ENCODE measurements at places on chromosomes 5 and 9. TPM values are rescaled to one million over a fixed set of nuclear protein-coding genes. Genes with fewer than 3 reads are reported as not detected.

- no peak for ATAC-seq
Measured at GRCh38 chr5:67308988-67309688, 112.5 kb upstream of the CD180 start.

- ATAC-seq: peak; percentile 60
Measured at GRCh38 chr9:86341007-86341491, 13.2 kb downstream of the TUT7 start.

- no peak for ATAC-seq
Measured at GRCh38 chr9:79604921-79605562, 33.3 kb downstream of the TLE4 start.

GRCh38 chr9:114574438-114574837, 13.1 kb upstream of the ATP6V1G1 start:
- ATAC-seq: no peak

GRCh38 chr5:69129413-69129812, 35.6 kb downstream of the SLC30A5 start:
- no peak for ATAC-seq

GRCh38 chr5:127040796-127041520, 10.6 kb upstream of the MARCHF3 start:
- no peak for ATAC-seq

GRCh38 chr9:98323051-98323830, 67.8 kb upstream of the TBC1D2 start:
- ATAC-seq: no peak

DNA sequence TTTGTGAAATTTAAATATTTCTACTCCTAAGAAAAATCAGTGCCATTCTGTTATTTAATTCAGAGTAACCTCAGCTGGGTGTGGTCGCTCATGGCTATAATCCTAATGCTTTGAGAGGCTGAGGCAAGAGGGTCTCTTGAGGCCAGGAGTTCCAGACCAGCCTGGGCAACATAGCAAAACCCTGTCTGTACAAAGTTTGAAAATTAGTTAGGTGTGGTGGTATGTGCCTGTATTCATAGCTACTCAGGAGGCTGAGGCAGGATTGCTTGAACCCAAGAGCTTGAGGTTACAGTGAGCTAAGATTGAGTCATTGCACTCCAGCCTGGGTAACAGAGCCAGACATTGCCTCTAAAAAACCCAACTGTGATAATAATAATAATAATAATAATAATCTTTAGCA, 44.8 kb upstream of the CNTLN start:
- no peak for ATAC-seq

DNA sequence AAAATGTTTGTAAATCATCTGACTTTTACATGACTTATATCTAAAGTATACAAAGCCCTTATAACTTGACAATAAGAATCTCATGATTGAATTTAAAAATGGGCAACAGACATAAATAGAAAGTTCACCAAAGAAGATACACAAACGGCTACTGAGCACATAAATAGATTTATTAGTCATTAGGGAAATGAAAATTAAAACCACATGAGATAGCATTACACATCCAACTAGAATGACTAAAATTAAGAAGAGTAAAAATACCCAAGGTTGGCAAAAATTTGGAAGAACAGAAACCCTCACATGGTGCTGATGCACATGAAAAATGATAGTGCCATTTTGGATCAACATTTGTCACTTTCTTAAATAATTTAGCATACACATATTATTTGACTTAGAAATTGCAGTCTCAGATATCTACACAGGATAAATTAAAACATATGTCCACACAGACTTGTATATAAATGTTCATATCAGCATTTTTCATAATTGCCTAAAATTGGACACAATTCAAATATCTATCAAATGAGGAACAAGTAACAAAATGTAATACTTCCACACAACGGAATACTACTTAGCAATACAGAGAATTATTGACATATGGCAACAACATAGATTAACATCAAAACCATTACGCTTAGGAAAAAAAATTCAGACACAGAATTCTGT, 359.1 kb upstream of the DAB2 start:
- ATAC-seq: peak; percentile 32

GRCh38 chr5:87141544-87141943, 126.1 kb upstream of the RASA1 start:
- ATAC-seq: no peak

- ATAC-seq: no peak
Measured at GRCh38 chr5:88889189-88890069, 6.4 kb upstream of the MEF2C start.

GRCh38 chr9:114893221-114894010, 37.0 kb downstream of the TNFSF8 start:
- ATAC-seq: peak; percentile 68

- ATAC-seq: no peak
Measured at GRCh38 chr5:78779771-78780616, 131.4 kb upstream of the LHFPL2 start.

GRCh38 chr5:54930736-54931135, 54.7 kb downstream of the ESM1 start:
- peak; percentile 69 for ATAC-seq

GRCh38 chr5:163433271-163433670, 4.1 kb upstream of the CCNG1 start:
- ATAC-seq: no peak

GRCh38 chr9:134775081-134775951, 105.3 kb upstream of the FCN2 start:
- ATAC-seq: no peak

DNA sequence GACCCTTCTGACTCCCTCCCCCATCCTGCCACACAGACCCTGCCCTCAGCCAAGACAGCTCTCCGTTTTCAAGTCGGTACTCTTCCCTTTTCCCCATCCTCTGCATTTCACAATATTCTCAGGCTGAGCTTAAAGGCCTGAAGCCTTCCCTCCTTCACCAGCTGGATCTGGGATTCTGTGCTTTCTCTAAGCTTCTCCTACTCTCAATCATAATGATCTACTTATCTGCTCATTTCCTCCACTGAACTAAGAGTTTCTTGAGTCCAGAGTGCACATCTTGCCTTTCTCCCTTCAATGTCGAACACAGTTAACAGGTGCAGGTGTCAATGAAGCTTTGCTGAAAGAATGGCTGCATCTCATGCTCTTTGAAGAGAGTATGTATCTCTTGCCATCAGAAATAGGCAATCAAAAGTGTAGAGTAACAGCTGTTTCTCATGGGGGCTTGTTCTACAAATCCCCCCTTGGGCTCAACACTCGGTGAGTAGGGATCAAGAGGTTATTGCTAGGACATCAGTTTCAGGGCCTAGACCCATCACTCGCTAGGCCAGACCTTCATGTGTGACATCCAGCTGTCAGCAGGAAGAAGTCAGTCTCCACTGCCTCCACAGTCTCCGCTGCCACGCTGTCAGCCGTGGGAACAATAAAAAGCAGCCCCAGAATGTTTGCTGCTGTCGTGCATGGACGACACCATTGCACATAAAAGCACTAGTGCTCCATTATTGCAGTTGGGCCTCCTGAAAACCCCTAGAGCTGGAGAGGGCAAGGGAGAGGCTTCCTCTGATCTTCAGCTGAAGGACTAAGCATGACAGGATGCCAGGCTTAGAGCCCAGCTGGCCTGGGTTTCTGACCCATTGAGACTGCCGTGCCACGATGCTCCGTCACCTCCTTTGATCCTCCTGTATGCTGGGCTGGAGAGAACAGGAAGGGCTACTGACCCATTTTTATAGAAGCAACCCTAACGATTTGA, 23.7 kb downstream of the TRAF1 start:
- ATAC-seq: peak; percentile 8

GRCh38 chr5:1999794-2000193, 117.1 kb upstream of the IRX4 start:
- ATAC-seq: no peak

DNA sequence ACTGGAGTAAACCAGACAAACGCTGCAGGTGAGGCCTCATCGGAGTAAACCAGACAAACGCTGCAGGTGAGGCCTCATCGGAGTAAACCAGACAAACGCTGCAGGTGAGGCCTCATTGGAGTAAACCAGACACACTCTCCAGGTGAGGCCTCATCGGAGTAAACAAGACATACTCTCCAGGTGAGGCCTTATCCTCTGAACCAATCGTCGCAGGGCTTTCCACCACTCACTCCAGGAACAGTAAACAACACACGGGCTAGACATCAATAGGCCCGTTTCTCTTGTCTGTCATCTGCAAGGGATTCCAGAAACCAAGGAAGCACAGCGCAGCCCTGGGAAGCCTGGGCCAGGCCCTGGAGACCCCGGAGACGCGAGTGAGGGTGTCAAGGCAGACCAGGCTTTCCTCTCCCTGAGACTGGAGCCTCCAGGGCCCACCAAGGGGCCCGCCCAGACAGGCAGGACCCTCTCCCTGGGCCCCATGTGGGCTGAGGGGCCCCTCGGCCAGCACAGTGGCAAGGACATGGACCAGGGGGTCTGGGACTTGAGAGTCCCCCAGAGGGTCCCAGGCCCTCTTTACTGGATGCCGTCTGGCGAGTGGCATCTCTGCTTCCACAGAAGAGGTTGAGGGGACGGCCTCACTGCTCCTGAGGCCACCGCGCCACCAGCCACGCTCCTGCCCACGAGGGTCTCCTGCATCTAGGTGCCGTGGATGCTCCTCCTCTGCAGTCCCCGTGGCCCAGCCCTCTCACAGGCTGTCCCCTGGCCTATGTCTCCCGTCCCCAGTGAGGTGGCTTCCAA, 26.4 kb upstream of the NSMF start:
- no peak for ATAC-seq

- ATAC-seq: no peak
Measured at GRCh38 chr9:136725612-136726011, 13.2 kb downstream of the DIPK1B start.

GRCh38 chr5:100855937-100856430, 47.1 kb downstream of the ST8SIA4 start:
- ATAC-seq: no peak

DNA sequence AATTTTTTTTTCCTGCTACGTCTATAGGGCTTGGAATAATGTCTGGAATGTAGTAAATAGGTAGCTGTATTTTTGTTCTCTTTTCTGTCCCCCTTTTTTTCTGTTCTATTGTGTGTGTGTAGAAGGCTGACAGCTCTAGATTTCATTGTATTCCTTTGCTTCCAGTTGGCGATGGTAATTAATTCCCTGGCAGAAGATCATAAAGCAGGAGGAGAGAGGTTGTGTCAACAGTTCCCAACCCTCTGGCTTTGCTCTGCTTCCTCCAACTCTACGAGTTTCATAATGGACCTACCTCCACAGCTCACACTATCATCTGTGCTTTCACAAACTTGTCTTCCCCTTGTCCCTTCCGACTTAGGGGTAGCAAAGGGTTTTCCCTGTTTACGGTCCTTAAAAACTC, 117.9 kb upstream of the CDH18 start:
- no peak for ATAC-seq

DNA sequence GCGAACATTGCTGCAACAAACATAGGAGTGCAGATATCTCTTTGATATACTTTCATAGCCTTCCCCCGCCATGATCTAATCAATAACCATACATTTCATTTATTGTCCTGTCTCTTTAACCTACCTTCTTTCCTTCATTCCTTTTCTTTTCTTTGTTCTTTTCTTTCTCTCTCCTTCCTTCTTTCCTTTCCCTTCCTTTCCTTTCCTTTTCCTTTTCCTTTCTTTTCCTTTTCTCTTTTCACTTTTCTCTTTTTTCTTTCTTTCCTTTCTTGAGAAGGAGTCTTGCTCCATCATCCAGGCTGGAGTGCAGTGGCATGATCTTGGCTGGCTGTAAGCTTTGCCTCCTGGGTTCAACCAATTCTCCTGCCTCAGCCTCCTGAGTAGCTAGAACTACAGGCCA, 100.3 kb downstream of the UNC13B start:
- no peak for ATAC-seq

Gene GDNF
- total RNA-seq: not detected

Gene RIGI
- total RNA-seq: 4.8 TPM

Gene GHR
- total RNA-seq: not detected

Gene BICD2
- total RNA-seq: 24.9 TPM

Gene RASGRF2
- 7.6 TPM for total RNA-seq

Gene F2RL2
- total RNA-seq: not detected

Gene CCNO
- total RNA-seq: not detected

Gene CDX1
- total RNA-seq: not detected

Measured in activated T-helper 17 cell treated with anti-CD3 and anti-CD28 coated beads, Interleukin-2, amount 50 U/mL, for 72 hours (primary cell).